Left ventricle myocardium superior (tissue), 1 donor: ENCODE measurements at places on chromosomes 1 and 21. TPM values are rescaled to one million over a fixed set of nuclear protein-coding genes. Genes with fewer than 3 reads are reported as not detected.

GRCh38 chr1:91765880-91766443 is 120.0 kb downstream of the TGFBR3 start:
- DNase-seq = no peak

DNA sequence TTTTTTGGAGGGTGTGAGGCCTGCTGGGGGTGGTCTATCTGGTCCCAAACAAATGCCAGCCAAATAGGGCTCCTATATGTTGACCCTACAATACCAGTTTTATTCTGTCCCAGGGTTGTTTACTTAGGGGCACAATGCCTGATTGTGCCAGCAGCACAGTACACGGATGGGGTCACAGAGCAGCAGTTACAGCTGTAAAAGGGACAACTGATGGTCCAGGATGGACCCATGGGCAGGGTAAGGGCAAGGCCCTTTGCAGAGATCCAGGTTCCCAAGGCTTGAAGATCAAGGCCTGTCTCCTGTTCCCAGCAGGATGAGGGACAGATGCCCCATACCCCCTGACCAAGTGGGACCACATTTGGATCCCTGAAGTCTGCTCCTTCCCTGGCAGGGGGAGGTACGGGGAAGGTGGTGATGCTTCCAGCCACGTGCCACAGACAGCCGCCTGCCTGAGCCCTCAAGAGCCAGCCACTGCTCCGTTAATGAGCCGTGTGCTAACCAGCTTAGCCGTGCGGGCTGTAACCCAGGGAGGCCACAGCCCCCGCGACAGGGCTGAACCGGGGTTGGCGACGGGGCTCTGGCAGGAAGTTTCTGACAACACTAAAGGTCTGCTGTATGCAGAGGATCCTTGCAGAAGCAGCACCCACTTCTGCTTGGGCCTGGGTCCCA is 18.2 kb downstream of the SLC6A9 start:
- no peak for DNase-seq

GRCh38 chr1:10615332-10615731 is 140.6 kb downstream of the PEX14 start:
- DNase-seq = no peak

- no peak for DNase-seq
These were observed 764.8 kb downstream of the ADGRL2 start for GRCh38 chr1:82565546-82565945.

- DNase-seq = no peak
These were observed 25.3 kb downstream of the FAAP20 start for GRCh38 chr1:2169200-2169836.

- no peak for DNase-seq
These were observed 73.1 kb downstream of the KIF1B start for GRCh38 chr1:10283318-10283984.

DNA sequence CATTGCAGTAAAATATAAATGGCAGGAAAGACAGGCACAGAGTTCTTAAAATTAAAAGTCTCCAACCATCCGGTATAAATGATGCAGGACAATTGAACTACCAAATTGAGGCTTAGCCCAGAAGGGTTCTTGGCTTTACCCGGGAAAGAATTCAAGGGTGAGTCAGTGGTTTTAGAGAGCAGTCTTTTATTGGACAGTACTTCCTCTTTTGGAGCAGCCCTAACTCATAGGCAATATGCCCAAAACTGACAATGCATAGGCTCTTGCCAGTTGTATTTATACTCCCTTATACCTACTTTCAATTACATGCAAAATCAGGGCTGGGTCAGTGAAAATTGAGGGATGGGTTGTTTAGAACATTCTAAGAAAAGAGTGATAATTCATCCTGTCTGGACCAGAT is 1628.9 kb upstream of the PRMT6 start:
- no peak for DNase-seq

DNA sequence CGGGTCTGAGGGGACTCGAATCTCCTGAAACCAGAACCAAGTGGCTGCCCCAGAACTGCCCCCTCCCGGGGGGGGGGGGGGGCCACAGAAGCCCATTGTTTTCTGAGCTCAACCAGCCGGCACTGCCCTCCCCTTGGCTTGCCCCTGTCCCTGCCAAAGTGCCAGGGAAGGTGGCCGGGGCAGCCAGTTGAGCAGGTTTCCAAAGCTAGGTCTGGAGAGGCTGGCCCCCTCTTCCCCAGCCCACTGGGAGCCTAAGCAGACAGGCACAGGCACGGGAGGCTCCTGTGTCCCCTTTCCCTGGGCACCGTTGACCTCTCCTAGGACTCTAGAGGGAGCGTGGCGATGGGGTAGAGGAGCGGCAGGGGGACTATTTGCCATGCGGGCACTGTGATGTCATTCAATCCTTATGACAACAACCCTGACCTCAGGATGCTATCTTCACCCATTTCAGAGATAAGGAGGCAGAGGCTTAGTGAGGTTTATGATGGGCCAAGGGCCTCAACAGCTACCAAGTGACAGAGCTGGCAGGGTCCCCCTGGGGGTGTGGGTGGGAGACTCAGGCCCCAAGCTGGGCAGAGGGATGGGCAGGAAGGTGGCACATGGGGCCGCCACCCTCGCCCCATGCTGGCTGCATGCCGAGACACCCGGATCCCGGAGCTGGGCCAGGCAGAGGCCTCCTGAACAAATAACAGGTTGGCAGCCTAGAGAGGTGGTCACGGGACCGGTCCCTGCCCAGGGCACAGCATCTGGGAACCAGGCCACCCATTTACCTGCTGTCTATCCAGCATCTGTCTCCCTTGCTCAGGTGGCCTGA is 35.0 kb downstream of the RAP1GAP start:
- no peak for DNase-seq

DNA sequence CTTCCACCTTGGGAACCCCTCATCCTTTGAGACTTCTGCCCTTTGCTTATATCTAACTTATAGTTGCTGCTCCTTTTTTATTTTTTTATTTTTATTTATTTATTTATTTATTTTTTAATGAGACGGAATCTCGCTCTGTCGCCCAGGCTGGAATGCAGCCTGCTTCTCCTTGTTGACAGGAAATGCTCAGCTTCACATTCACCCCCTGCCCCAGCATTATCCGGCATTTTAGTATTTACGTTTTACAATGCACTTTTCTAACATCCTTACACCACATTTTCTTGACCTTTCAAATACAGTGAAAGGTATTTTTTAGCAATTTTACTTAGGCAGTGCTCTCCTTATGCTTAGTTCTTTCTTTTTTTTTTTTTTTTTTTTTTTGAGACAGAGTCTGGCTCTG is 14.9 kb downstream of the CXADR start:
- DNase-seq = no peak

GRCh38 chr1:232786845-232787455 is 18.3 kb upstream of the MAP10 start:
- DNase-seq = no peak

GRCh38 chr1:27138927-27139326 is 16.0 kb downstream of the SLC9A1 start:
- DNase-seq = no peak

DNA sequence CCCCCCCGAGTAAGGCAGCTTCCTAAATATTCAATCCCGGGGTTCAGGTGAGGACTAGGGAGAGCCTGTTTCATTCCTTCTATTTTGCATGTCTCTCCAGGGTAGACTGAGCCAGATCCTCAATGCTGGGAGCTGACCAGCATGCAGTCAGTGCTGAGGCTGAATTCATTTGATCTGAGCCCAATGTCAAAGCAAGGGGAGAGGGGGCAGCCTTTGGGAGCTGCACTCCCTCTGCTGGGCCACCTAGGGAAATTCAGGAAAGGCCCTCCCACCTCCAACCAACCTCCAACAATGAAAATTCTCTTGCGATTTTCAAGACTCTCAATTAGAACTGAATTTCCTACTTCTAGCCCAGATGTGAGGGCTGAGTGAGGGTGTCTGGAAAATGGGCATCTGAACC is 371.2 kb downstream of the NPHP4 start:
- no peak for DNase-seq

GRCh38 chr21:36103434-36103833 is 31.4 kb upstream of the CBR3 start:
- no peak for DNase-seq

- DNase-seq = no peak
These were observed 12.2 kb downstream of the UTP25 start for GRCh38 chr1:209839875-209840546.

CENPF gene
- 0.47 TPM for total RNA-seq

TMCC2 gene
- total RNA-seq = 1.3 TPM

PLA2G2A gene
- total RNA-seq = 82.2 TPM

AVPR1B gene
- not detected for total RNA-seq

SAMSN1 gene
- 1.7 TPM for total RNA-seq

IL20 gene
- not detected for total RNA-seq

WNT9A gene
- 2.5 TPM for total RNA-seq
